ENCODE measurements at places on chromosomes 11 and 22.

- DNase-seq: no peak
Measured at GRCh38 chr11:84249344-84250135, 963.4 kb upstream of the CCDC90B start.

- no peak for DNase-seq
Measured at GRCh38 chr11:66123902-66124301, 53.8 kb downstream of the PACS1 start.

DNA sequence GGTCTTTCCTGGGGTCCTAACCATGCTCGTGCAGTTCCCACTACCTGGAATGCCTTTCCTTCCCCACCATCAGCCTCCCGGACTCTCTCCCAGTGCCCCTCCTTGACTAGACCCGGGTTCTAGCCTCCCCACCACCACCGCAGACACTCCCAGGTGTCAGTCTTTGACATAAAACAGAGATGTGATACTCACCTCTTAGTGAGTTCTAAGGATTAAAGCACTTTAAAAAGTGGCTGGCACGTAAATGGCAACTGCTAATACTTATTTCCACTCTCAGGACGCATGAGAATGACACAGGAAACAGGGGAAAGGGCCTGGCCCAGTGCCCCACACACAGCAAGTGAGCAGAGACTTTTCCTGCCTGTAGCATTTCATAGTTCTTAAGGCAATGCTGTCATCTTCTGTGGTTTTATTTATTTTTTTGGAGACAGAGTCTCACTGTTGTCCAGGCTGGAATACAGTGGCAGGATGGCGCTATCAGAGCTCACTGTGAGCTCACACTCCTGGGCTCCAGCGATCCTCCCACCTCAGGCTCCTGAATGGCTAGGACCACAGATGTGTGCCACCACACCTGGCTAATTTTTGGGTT is 1.9 kb upstream of the SLC25A45 start:
- DNase-seq: no peak

DNA sequence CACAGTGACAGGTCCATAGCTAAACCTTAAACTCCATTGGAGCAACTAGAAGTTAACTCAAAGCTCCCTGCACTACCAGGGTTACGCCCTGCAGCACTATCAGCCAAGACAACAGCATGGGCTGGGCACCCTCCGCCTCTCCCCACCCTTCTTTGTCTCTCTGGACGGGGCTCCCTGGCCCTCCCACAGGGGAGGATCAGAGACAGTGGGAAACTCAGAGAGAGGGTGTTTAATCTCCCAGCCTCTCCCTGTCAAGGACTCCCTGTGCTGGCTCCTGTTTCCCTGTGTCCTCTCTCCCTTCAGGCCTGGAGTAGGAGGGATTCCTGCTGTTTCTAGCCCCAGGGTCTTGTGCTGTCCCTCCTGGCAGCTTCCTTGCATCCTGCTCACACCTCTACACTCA is 56.9 kb upstream of the CSNK2A3 start:
- DNase-seq: no peak

- DNase-seq: no peak
Measured at GRCh38 chr11:203945-204586, 3.1 kb downstream of the BET1L start.

DNA sequence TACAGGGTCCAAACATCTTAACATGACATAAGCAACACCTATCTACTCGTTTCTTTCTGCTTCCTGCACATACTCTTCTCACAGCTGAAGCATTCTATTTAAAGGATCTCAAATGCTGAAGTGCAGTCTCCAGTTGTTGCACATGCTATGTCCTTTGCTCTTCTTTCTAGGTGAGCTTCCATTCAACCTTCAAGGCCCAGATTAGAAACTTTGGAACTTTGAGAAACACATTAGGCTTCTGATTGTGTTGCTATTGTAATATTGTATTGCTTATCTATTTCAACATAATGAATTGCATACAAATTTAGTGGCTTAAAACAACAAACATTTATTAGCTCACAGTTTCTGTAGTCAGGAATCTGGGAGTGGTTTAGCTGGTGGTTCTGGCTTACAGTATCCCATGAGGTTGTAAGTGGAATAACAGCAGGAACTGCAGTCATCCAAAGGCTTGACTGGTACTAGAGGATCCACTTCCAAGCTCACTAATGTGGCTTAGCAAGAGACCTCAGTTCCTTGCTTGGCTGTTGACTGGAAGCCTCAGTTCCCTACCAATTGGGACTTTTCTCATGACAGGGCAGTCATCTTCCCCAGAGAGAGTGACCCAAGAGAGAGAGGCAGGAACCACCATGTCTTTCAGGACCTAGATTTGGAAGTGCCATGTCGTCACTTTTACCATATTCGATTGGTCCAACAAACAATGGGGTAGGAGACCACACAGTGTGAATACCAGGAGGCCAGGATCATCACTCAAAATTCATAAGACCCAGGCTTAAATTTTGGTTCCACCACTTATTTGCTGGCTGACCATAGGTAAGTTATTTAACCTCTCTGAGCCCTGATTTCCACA is 27.2 kb upstream of the RASSF10 start:
- no peak for DNase-seq

DNA sequence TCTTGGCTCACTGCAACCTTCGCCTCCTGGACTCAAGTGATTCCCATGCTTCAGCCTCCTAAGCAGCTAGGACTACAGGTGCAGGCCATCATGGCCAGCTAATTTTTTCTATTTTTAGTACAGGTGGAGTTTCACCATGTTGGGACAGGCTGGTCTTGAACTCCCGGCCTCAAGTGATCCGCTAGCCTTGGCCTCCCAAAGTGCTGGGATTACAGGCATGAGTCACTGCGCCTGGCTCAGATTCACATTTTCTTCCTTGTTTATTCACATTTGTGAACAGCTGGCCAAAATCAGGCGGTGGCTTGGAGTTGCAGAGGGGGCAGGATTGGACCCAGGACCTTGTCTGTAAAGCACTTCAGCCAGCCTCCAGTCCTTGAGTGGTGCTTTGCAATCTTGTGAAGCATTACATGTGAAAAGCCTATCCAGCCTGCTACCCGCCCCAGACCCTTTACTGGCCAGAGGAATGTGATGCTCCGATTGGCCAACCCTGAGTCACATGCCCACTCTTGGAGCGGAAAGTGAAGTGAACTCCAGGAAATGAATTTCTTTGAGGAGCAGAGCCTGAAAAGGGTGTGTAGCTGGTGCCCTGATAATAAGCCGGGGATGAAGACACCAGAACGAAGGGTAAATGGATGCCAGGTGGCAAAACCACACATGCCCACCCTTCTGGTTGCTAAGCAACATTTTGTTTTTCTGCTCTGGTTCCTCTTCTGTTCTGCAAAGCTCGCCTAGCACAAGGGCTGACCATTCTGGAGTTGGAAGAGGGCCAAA is 62.6 kb upstream of the PTPRJ start:
- peak; percentile 94 for DNase-seq

- no peak for DNase-seq
Measured at GRCh38 chr22:46654927-46655595, 34.9 kb downstream of the GRAMD4 start.

DNA sequence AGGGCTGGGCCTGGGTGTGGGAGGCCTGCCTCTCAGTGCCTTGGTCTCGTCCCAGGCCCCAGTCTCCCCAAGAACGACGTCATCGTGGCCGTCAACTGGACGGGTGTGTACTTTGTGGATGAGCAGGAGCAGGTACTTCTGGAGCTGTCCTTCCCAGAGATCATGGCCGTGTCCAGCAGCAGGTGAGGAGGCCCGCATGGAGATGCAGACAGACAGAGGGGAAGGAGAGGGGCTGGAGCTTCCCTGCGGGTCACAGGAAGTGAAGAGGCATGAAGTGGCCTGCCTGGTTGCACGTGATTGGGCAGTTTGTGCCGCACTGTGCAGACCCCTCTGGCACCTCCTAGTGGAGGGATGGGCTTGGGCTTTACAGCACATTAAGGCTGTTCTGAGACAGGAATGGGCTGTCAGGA is 70.4 kb downstream of the MYO7A start:
- no peak for DNase-seq

GRCh38 chr11:34395916-34396550 is 38.2 kb upstream of the ABTB2 start:
- DNase-seq: no peak

DNA sequence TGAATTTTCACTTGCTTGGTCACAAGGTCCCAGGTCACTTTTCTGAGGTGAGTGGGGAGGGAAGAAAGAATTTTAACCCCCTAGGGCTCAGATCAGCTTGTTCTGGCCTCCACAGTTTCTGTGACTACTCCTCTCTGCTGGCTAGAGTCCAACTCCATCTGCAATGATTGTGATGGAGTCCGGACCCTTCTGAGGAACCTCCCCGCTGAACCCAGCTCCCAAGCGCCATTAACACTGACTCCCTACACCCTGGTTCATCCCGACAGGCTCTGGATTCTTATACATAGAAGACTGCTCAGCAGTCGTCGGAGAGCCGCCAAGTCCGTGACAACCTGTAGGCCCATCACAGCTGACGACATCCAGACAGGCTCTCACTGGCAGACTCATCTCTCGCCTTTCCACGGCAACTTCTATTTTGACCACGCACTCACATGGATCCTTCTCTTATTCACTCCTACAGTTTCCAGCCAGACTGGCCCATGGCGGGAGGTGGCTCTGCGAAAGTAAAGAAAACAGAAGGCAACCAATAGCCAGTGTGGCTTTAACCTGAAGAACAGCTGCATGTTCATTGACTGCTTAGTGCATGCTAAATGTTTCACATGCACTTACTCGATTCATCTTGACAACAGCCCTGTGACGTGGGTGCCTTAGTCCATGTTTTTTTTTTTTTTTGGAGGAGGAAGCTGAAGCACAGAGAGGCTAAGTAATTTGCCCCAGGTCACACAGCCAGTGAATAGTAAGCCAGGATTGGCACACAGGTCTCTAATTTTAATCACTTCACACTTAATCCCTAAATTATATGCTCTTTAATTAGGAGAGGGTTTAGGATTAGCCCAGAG is 68.0 kb upstream of the PRDM11 start:
- no peak for DNase-seq

Data from hematopoietic multipotent progenitor cell (in vitro differentiated cells).